ENCODE measurements at places on chromosomes 1 and 21.
A peak's percentile ranks its signal among the peaks of the same experiment; 100 is the strongest.

DNA sequence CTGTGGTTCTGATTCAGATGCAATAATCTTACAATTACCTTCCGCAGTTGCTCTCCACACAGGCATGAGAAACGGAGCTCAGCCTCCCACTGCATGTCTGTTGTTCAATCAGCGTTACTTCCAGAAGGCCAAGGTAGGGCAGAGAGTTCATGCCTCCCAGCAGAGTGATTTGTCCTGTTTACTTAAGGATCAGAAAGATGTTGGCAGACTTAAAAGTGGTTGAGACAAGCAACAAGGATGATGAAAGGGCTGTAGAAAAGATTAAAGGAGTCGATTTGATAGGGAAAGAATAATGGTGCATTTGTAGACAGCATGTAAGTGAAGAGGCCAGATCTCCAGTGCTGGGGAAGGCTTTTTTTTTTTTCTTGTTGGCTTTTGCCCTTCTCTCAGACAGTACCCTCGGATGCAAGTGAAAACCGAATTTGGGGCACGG lies 26.6 kb downstream of the ARMH1 start:
- no peak for DNase-seq

GRCh38 chr1:156257711-156258110 lies 9.9 kb upstream of the PAQR6 start:
- DNase-seq, result no peak

- DNase-seq, result no peak
These were observed 4.0 kb downstream of the HAO2 start for GRCh38 chr1:119372503-119373086.

GRCh38 chr1:21824926-21825325 lies 12.9 kb downstream of the LDLRAD2 start:
- DNase-seq, result no peak

GRCh38 chr1:24140741-24141181 lies 2.2 kb downstream of the IL22RA1 start:
- peak; percentile 65 for DNase-seq

DNA sequence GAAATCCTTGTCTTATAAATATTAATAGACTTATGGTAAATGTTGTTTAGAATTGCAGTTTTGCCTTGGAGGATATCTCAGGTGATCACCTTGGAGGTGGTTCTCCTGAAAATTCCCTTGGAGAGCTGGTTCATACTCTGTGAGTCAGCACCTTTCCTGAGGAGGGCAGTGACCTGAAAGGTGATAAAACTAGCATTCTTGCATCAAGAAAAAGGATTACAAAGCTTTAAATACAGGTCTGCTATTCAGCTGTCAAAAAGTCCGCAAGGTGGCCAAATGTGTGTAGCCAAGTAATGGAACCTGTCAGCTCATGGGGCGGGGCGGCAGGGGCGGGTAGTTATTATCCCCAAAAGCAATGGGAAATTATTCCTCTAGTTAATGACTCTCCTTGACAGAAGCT lies 52.8 kb upstream of the EDARADD start:
- no peak for DNase-seq

DNA sequence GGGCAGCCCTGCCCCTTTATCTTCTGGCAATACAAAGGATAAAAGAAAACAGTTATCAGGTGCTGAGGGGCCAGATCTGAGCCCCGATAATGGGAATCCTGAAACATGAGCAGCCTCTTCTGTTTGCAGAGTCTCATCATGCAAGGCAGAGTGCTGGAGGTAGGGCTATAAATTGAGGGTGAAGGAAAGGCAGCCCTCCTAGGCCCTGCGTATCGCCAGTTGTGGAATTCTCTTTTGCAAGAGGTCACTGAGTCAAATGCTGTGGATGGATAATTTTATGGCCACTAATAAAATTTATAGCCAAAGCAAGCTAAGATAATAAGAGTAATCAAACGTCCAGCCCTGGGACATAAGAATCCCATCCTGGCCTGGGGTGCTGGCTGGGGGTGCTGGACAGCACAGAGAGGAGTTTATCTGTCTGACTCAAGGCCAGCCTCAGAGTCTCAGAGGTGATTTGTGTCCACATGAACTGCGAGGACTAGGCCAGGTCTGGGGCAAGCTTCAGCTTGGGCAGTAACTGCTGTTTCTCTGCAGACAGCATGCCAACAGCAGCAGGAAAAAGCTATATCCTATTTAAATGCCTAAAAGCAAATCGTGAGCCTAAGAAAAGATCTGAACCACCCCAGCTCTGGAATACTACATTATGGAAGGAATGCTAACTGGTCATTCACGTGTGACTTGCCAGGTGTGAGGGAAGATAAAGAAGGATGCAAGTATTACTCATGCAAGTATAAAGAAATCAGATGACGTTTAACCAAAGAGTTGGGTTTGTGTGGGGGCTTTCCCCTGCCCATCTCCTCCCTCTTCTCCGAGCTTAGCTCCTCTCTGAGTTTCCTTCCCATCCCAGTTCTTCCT lies 254.8 kb downstream of the KIF26B start:
- no peak for DNase-seq

- DNase-seq, result no peak
These were observed 148.2 kb downstream of the RWDD3 start for GRCh38 chr1:95382000-95382786.

- DNase-seq, result no peak
These were observed 50.3 kb upstream of the ARTN start for GRCh38 chr1:43883321-43883720.

- no peak for DNase-seq
These were observed 297.0 kb downstream of the DISC1 start for GRCh38 chr1:231923491-231924041.

DNA sequence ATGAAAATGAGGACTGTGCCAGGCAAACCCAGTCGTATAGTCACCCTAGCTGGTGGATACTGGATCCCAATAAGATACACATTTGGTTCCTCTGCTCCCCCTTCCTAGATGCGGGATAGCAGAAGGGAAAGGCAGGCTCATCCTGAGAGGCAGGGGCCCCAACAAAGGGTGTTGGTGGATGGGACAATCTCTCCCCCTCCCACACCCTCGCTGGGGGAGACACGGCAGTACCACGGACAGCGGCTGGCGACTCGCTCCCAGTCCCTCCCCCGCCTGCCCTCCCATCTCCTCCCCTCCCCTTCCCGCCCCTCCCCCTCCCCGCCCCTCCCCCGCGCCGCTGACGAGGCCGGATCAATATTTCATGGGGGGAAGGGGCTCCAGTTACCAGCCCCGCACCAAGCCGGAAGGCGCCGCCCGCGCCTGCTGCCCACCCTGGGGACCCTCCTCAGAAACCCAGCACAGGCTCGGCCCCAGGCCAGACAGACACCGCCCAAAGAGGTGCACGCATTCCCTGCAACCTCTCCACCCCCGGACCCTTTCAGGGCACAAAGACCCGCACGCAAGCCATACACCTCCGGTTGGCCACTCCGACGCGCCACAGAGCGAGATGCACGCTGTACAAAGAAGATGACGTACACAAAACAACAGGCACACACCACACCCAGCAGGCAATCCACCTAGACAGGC lies 11.5 kb downstream of the RIMS3 start:
- DNase-seq, result no peak

DNA sequence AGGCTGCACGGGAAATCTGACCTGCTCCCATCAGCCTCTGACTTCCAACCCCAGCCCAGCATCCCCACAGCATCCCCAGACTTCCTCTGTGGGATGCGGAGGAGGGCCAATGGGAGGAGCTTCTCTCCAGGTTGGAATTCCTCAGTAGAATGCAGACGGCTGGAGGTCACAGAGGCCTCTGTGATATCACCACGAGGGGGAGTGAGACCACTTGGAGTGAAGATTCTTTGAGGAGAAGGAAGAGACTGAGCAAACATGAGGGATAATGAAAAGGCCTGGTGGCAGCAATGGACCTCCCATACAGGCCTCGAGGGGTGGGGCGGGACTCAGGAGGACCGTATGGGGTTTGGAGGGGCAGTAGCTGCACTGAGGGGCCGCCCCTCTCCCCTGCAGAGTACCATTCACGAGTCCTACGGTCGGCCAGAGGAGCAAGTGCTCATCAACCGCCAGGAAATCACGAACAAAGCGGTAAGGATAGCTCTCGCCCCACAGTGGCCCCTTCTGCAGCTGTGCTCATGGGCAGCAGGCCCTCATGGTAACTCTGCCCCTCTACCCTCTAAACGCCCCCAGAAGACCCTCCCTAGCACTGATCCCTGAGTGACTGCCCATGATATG lies at the start of gene CATSPER4:
Gene CATSPER4 (plus strand): TSS at position 230 of the 615 bp plus-strand sequence. CDS start 26 bp downstream, at position 256.
- DNase-seq, result no peak

- DNase-seq, result no peak
These were observed at the start of gene PLA2G2E for GRCh38 chr1:19923137-19923952. Gene PLA2G2E (minus strand): TSS chr1:19923617. CDS start chr1:19923559, 58 bp downstream.

DNA sequence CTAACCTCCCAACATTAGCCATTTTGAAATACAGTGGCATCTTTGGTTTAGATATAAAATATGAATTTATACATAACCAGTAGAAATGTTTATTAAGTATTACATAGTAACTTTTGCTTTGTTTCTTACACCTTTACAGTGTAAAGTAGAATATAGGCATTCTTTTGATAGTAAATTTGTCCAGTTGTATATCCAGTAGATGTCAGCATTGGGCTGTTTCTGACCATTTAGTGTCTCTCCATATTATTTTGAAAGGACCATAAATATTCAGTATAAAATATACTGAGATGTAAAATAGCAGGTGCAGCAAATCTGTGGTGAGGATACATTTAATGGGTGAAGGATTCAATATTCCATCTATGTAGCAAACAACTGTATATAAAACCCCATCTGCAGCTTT lies 115.8 kb upstream of the ZRANB2 start:
- no peak for DNase-seq

GRCh38 chr1:178953538-178954324 lies 72.0 kb upstream of the FAM20B start:
- DNase-seq, result no peak

GRCh38 chr1:47317841-47318240 lies 3.9 kb upstream of the STIL start:
- DNase-seq, result no peak

DNA sequence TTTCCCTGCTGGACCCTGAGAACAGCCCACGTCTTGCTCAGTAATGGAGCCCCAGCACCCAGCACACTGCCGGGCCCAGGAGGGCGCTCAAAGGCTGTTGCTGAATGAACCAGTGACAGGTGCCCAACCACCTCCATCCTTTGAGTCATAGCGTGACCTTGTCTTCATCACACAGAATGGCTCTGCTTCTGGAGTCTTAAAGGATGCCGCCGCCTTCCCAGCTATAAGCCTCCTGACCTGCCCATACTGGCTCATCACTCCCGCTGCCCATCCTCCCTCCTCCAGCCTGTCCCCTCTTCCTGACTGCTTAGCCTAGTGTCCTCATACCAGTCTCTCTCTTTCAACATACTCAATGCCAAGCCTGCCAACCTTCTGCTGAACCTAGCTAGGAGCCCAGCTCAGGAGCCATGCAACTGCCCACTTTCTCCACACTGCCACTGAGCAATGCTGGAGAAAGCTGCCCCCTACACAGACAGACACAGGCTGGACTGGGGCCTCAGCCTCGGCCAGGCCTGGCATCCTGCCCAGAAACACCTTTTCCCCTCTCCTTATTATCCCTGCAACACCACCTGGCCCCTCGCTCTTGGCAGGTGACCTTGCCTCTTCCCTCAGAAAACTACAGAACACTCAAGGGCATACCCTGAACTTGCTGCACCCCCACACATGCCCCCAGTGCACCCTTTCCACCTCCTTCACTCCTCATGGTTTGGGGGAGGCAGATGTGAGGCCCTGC lies 14.1 kb downstream of the TTC39A start:
- no peak for DNase-seq

DNA sequence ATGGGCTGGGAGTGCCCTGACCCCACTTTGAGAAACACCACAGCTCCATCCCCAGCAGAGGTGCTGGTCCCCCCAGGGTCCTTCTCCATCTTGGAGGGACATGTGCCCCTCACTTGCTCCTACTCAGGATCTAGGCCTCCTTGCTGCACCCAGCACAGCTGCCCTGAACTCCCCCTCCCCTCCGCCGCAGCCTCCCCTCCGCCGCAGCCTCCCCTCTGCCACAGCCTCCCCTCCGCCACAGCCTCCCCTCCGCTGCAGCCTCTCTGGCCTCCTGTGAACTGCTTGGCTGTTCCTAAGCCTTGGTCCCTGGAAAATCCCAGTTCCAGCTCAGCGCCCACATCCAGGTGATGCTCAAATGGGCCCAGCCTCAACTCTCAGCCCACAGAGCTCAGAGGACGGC lies 15.9 kb upstream of the TSPEAR start:
- DNase-seq, result no peak

DNA sequence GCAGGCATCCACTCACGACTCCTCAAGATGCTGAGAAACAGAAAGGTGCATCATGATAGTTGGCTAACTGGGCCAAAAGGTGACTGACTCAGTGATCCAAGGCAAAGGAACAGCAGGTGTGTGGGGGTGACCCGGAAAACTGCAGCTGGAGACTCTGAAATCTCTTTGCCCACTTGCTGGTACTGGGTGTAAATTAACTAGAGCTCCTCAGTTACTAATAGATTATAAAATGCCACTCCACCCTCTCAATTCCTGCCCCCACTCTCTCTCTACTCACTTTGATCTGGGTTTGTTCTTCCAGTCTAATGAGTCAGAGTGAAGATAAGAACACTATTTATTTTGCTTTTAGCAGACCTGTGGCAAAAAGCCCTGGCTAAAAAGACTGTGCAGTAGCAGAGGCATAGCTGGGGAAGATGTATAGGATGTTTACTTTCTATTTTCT lies 7.2 kb upstream of the PIGC start:
- no peak for DNase-seq

GRCh38 chr1:68221001-68221979 lies 11.0 kb downstream of the WLS start:
- DNase-seq, result no peak

DNA sequence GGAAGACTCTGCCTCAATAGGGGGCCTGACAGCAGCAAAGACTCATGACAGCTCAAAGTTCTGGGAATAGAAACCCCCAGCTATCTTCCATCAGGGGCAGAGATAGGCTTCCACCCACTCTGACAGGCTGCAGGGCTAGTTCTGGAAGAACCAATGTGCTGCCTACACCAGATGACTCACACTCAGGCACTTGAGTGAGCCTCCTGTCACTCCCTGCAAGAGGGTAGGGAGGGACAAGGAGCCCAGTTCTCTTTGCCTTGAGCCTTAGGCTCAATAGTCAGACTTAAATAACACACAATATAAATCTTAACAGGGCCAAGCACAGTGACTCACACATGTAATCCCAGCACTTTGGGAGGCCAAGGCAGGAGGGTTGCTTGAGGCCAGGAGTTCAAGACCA lies 386.4 kb downstream of the HHAT start:
- peak; percentile 48 for DNase-seq

- DNase-seq, result no peak
These were observed 119.0 kb upstream of the USP24 start for GRCh38 chr1:55334160-55334559.

- no peak for DNase-seq
These were observed 16.6 kb upstream of the CCDC181 start for GRCh38 chr1:169443923-169444322.

GRCh38 chr1:219999821-220000220 lies 46.5 kb downstream of the EPRS1 start:
- DNase-seq, result no peak

DNA sequence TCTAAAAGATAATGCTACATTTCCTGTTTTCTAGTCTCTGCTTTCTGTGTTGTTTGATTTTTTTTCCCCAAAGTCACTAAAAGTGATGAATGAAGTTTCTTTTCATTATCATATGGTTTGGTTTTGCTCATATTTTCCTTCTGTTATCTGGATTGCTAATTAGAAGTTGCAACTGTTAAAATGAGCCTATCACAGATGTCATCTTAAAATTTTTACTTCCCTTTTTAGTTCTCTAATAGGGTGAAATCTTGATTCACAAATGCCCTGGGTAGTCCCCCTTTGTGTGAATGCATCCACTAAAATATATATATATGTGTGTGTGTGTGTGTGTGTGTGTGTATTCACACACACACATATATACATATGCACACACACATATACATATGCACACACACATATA lies 144.1 kb downstream of the GREM2 start:
- no peak for DNase-seq

- DNase-seq, result no peak
These were observed 74.3 kb upstream of the ADAR start for GRCh38 chr1:154682254-154682653.
